ENCODE measurements at places on chromosomes 3 and 15.

GRCh38 chr3:37375184-37376127 is 201.1 kb upstream of the LRRFIP2 start:
- no peak for DNase-seq

DNA sequence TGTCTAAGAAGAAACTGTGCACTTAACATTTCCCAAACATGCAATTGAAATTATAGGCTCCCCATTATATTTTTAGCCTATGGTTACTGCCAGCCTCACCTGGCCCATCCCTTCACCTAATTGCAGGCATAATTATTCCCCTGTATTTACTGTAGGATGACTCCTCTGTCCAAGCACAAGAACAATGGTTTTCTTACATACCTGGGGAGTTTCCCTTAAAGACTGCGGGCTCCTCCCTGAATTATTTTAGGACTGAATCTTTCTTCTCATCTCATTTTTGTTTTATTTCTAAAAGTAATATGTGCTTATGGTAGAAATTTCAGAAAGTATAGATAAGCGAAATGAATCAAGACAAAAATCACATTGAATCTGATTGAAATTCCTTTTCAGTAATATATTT is 11.4 kb downstream of the TM4SF1 start:
- no peak for DNase-seq

DNA sequence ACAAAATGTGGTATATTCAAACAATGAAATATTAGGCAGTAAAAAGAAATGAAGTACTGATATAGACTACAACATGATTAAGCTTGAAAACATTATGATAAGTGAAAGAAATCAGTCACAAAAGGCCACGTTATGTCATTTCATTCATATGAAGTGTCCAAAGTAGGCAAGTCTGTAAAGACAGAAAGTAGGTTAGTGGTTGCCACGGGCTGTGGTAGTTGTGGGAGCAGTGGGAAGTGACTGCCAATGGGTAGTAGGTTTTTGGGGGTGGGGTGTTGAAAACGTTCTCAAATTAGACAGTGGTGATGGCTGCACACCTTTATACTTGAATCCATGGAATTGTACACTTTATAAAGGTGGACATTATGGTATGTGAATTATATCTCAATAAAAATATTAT is 12.1 kb downstream of the GALNT15 start:
- DNase-seq, result no peak

DNA sequence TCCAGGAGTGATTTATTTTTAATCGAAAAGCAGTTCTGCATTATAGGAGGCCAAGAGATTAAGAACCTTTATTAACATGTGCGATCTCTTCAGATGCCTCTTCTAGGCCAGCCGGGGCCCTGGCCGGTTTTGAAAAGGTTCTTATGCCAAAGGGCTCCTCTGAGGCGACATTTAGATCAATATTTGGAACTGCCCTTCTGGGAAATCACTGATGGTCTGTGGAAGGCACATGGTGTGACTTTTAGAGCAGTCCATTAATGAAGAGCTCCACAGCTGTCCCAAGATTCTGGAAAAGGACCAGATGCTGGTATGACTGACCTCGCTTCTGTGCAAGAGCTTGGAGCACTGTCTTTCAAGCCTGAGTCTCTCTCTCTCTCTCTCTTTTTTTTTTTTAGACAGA is 19.7 kb downstream of the MGLL start:
- no peak for DNase-seq

DNA sequence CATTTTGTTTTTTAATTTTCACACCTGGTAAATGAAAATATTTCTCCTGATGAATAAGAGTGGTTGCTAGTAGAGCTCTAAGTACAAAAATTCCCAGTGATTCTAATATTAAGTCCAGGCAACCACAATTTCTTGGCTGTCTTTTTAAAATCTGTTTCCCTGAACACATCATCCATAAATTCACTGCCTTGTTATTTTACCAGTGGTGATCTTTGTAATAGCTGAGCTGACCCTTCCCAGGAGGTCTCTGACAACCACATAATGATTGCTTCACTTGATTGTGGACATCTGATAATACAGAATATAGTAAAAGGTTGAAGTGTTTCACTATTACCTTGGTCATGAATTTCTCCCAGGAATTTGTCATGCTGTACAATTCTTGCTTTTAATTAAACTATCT is 13.9 kb upstream of the TOP2B start:
- DNase-seq, result peak; percentile 21

DNA sequence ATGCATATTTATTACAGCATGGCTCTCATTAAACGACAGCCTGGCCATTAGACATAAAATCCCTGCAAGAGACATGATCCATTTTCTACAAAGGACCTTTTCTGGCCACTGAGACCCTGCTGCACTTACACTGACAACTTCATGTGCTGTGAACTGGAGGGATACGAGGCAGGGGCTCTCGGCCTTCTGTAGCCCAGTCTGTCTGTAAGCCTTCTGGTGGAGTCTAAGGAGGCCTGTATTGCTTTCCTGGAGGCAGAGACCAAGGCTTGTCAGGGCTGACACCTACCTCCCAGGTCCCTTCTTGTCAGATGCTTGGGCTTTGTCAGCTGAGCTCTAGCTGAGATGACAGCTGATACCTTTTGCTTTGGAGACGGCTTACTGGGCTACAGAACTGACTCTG is 776.9 kb upstream of the ARPP21 start:
- no peak for DNase-seq

GRCh38 chr3:11384074-11384473 is 111.9 kb downstream of the ATG7 start:
- peak; percentile 23 for DNase-seq

DNA sequence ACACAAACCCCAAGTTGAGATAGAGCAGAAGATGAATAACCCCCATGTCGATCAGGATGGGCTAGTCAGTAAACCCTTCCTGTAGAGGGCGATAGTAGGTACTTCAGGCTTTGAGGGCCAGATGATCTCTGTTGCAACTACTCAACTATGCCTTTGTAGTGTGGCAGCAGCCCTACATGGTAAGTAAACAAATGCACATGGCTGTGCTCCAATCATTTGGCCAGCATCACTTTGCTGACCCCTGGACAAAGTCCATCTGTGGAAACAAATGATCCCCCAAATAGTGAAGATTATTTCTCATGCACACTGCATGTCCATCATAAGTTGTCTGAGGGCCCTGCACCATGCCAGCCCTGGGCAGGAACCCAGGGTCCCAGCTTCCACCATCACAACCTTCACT is 402.2 kb upstream of the PROK2 start:
- DNase-seq, result no peak

DNA sequence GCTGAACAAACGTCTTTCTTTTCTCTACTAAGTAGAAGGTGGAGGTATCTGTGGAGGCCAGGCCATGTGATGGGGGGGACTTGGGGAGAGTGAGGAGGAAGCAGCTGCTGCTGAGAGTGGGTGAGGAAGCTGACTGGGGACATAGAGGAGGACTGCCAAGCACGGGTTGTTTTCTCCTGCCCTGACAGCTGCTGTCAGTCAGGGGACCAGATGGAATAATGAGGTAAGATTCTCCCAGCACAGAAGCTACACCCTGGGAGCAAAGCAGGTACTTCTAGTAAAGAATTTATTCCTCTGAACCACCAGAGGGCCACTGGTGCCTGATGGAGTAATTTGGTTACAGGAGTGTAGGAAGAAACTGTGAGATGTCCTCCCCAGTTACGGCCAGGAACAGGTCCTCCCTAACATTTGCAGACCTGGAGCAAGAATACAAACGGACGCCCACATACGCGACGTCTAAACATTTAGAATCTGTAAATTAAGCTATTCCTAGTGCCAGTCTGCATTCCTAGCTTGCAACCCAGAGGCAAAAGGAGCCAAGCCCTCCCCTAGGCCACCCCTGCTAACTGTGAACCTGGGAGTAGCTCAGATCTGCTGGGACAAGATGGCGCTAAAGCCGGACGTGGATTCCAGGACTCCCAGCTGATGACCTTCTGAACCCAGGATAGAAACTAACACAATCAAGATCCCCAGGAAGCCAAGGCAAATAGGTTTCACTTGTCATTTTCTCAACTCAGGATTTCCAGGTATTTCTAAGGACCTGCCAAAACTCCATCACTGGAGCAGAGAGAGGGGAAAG is 14.8 kb downstream of the CRYGS start:
- DNase-seq, result no peak

DNA sequence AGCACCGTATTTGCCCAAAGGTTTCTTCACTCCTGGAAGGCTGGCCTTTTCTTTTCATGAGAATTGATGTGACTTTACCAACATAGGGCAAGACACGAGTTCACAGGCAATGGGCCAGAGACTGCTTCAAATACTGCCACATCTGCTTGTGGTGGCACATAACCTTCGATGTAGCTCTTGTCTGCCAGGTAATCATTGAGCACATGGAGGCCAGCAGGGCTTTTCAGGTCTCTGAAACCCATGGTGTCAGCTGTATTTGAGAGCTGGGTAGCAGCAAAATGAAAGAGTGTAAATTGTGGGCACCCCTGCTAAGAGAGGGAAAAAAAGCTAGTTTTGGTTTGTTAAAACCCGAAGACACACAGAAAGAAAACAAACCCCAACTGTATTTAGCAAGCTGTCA is 200.7 kb downstream of the NAALADL2 start:
- DNase-seq, result no peak

DNA sequence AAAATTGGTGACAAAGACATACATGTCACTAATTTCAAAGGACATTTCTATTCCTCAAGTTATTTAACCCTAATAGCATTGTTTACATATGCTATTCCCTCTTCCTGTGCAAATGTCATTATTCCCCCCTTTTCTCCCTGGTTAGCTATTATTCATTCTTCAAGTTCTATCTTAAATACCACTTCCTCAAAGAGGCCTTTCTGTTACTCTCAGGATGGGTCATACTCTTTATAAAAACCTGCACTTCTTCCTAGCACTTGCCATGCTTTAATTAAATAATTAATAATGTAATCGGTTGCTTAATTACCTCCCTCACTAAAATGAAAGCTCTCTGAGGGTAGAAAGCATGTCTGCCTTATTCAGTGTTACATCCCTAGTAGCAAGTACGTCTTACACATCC is 88.5 kb downstream of the XRN1 start:
- no peak for DNase-seq

GRCh38 chr15:37094915-37095711 is 5.2 kb downstream of the MEIS2 start:
- no peak for DNase-seq

GRCh38 chr3:111943533-111943932 is 35.3 kb upstream of the ABHD10 start:
- DNase-seq, result peak; percentile 42

DNA sequence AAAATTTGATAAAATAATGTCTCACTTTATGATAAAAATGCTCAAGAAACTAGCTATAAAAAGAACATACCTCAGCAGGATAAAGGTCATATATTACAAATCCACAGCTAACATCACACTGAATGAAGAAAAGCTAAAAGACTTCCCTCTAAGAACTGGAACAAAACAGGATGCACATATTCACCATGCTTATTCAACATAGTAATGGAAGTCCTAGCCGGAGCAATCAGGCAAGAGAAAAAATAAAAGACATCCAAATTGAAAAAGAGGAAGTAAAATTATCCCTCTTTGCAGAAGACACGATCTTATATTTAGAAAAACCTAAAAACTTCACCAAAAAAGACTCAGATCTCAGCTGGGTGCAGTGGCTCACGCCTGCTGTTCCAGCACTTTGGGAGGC is 34.0 kb downstream of the SENP7 start:
- DNase-seq, result no peak

- no peak for DNase-seq
Measured at GRCh38 chr3:45079715-45080114, 53.6 kb downstream of the CLEC3B start.

GRCh38 chr3:122942937-122943827 is 84.4 kb downstream of the SEMA5B start:
- peak; percentile 26 for DNase-seq

GRCh38 chr15:64667736-64668161 is 107.6 kb downstream of the RBPMS2 start:
- peak; percentile 33 for DNase-seq

- DNase-seq, result no peak
Measured at GRCh38 chr3:117751651-117752050, 1042.1 kb downstream of the TUSC7 start.
